ENCODE measurements at places on chromosomes 13 and 19.

DNA sequence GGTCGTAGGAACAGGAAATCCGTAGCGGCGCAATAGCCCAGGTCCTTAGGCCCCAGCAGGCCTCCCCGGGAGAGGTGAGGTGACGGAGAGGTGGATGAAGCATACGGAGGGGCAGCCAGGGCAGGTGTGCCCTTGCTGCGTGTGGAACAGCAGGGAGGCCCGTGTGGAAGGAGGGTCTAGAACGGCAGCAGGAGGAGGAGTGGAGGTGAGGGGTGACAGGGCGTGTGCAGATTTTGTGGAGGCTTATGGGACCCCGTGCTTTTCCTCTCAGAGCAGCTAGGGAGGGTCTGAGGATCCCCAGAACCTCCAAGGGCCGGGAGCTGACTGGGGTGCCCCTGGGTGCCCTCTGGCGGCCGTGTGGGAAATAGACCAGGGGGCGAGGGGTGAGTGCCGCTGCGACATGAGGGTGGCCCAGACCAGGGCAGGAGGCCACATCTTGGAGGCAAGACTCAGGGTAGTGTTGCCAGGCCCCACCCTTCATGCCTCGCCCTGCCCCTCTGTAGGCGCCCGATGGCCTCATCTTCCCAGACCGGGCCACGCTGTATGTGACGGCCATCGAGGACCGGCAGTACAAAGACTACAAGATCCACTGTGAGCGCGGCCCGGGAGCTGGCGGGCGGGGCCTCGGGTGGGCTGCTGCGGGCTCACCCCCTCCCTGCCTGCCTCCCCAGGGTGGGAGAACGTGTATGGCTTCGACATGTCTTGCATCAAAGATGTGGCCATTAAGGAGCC lies 5.0 kb upstream of the ADM5 start:
- no peak for DNase-seq

DNA sequence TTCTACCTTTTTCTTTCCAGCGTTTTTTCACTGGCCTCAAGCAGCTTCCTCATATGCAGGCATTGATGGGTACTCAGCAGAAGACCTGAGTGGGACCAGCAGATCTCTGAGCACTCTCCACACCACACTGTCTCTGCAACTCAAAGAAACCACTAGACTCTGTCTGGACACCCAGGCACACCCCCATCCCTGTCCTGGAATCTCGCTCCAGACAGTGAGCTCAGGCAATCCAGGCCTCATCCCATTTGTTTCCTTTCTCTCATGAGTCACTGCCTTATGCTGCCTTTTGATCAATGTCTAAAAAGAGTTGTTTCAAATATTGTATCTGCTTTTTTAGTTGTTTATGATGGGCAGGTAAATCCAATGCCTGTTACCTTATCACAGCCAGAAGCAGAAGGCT lies 19.7 kb upstream of the POP4 start:
- no peak for DNase-seq

GRCh38 chr13:51057001-51057400 lies 54.1 kb downstream of the C13orf42 start:
- DNase-seq, result no peak

DNA sequence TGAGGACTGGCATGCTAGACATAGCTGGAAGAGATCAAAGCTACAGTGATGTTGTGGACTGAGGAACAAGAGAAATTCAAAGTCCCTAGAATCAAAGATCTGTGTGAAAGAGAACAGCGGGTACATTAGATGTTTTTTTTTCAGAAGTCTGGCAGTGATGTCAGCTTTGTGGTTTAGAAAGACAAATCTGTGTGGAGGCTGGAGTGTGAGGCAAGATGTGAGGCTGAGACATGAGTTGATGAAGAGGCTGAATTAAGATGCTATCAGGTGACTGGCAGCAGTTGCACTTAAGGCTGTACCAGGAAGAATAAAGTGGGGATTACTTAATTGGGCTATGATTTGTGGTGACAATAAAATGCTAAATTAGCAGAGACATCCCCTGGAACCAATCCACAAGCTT lies 46.5 kb downstream of the DNAJC3 start:
- DNase-seq, result no peak

DNA sequence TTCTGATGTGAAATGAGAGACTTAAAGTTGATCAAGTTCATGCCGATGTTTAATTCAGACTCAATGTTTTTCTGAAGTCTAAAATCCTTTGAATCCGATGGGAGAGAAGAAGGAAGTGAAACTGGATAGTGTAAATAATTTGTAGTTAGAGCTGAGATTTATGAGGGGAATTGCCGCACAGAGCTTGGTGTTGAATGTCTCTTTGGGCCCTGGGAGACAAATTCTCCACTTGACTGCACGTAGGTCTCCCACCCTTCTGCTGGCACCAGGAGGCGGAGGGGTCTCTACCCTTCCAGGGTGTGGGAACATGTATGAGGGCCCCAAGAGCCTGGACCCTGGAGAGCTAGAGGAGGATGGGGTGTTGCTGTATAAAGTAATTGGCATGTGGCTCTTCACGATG lies 140.8 kb upstream of the SERP2 start:
- DNase-seq, result no peak

DNA sequence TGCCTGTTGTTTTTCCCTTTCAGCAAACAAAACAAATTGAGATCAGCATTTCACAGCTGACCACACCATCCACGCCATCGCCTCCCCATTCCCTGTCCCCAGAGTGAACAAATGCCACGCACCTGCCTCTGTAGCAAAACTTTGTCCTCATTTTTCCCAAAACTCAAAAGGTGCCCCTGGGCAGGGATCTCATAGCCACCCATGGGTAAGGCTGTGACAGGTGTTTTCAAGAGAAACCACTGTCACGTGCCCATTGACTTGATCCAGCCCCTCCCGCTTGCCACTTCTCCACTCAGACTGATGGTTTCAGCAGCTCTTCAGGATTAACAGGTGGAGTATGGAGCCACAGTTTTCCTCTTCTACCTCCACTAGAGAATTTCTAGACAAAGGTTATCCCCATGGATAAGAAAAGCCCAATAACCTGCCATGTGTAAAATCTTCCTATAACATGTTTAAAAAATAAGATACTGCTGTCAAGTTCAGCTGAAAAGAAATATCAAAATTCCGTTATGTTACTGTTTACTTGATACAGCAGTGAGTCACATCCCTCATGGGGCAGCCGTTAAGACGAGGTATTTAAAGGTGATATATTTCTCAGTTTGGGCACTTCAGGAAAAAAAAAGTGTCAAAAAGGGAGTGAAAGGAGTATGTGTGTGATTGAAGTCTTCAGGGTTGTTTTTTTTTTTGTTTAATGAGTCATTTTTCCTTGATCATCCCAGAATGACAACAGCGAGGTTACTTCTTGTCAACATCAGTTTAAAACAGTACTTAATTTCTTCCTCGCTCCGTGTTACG lies 63.5 kb upstream of the GPR183 start:
- no peak for DNase-seq

DNA sequence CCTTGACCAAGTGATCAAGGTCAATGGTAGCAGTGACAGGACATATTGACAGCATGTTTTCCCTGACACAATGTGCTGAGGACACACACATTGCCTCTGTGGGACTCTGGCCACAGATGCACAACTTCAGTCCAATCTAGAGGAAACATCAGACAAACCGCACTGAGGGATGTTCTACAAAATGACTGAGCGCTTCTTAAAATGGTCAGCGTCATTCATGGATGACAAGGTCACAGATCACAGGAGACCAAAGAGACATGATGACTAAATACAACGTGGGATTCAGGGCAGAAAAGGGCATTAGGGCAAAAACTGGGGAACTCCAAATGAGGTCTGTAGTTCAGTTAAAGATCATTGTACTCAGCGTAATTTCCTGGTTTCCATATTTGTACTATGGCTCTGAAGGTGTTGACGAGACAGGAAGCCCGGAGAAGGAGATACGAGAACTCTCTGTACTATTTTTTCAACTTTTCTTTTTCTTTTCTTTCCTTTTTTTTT lies 20.6 kb downstream of the PBX4 start:
- DNase-seq, result no peak

GRCh38 chr13:48576448-48577010 lies 43.6 kb upstream of the RCBTB2 start:
- DNase-seq, result no peak

DNA sequence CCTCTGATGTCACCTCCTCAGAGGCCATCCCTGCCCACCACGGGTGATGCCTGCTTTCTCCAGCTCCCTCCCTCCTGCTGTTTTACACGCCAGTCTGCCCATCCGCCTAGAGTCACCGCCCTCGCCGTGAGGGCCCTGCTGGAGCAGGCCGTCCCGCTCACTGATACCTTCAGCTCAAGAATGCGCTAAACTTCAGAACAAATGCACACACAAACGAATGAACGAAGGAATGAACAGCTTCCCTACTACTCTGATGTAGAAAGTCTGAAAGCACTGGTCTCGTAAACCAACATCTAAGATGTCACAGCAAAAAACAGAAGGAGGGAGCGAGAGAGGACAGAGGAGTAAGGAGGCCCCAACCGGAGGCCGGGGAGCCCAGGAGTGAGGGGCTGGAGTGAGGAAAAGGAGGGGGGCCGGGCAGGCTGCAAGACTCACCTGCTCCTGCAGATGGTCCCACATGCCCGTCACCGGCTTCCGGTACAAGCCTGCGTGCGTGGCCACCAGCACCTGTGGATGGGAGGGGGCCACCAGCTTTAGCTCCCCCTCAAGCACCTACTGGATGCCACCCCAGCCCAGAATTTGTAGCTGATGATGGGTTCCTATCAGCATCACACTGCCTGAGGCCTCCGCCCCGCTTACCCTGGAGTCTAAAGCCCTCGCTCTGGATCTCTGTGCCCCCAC lies 4.0 kb downstream of the PNKP start:
- no peak for DNase-seq

DNA sequence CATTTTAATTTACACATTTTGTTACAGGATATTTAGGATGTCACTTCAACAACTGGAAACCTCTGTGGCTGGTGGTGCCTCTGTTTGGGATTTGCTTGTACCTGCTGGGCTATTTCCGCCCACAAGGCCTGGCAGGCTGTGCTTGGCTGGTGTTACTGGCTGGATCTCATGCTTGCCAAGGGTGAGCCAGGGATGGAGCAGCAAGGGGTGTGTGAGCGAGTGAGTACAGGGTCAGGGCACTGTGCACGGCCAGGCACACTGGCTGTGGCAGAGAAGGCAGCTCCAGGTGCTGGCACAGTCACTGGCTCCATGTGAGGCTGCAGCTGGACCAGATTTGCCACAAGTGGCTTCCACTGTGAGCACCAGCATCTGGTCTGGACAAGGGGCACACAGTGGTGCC lies 1254.8 kb downstream of the SLITRK5 start:
- no peak for DNase-seq
